ENCODE measurements at places on chromosomes 12 and 14.

DNA sequence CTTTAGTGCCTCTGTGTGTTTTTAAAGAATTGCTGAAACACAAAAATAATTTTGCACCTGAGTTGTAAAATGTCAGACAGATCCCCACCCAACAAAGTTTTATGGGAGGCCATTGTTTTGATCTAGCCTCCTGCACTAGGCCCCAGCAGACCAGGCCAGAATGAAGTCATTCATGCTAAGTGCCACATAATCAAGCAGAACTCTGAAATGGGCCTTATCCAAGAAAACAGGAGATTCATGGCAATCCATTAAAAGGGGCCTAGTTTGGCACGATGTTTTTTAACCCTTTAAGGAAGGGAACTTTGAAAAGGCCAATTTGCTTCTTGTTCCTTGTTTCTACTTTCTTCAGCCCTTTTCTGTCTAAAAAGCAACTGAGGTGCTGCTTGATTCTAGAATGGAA is 260.9 kb downstream of the ITPR2 start:
- no peak for DNase-seq

DNA sequence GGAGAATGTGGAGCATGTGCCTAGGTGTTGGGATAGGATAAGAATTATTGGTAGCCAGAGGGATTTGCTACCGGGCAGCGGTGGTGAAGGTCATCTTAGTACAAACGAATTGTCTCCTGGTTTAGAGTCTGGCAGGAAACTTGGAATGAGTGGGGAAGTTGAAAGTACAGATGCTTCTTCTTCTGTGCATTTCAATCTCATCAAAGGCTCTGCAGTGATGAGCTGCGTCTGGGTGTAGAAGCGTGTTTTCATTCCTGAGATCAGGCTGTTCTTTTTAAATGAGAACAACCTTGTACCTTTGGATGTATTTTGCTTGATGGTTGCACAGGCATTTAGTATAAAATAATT is 2.1 kb downstream of the WNK1 start:
- no peak for DNase-seq

DNA sequence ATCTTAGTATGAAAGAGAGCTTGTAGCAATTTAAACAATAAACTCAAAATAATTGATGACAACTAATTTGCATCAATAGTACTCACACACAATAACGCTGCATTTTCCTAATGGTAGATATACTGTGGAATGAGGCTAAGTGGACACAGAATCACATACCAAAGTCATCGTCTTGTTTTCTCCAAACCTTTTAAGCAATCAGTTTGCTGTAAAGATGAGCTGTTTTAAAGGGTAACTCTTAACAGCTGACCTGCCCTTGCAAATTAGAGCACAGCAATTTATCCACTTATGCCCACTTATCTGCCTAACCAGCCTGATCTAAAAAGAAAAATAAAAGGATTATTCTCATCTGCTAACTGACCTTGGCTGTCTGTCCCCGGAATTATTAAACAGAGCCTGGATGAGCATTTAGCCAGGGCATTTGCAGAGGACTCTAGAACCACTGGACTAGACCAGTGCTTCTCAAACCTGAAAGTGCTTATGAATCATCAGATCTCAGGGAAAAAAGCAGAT is 174.3 kb upstream of the BCL2L14 start:
- DNase-seq: no peak

DNA sequence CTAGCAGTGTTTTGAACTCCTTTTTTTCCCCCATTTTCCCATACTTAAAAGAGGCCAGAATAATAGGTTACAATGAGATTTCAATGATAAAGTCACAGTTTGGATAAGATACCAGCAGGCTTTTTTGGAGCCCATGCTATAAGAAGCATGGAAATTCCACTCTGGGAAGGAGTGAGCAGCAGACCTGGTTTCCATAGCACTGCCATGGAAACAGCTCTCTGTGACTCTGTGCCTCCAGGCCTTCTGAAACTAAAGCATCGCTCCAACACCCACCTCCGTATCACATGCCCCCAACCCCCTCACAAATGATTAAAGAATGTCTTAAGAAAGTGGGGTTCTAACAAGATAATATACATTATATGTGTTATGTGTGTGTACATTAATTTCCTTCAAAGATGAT is 165.0 kb downstream of the GRIN2B start:
- DNase-seq: no peak

DNA sequence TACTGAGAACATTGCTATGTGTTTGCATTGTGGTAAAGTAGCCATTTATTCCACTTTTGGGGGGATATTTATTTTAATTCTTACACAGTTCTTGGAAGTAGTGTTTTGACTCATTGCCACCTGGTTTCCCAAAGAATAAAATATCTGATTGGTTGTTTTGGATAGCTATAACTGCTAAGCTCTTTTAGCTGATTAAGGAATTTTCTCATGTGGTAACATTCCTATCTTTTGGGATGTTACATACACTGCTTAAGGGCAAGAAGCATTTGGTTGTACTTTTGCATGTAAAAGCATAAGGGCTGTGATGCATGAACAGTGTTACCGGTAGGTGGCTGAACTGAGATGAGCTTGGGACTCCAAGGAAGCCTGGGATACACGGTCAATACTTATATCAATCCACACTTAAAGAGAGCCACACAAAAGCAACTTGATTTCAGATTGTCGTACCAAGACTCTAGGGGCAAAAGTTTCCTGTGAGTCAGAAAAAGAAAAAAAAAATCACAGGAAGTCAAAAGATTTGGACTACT is 71.4 kb upstream of the PRKD1 start:
- no peak for DNase-seq

- no peak for DNase-seq
Observed at GRCh38 chr12:53212931-53213330, 5.9 kb upstream of the ITGB7 start.

GRCh38 chr12:123829561-123829960 is 67.5 kb downstream of the DNAH10 start:
- no peak for DNase-seq

DNA sequence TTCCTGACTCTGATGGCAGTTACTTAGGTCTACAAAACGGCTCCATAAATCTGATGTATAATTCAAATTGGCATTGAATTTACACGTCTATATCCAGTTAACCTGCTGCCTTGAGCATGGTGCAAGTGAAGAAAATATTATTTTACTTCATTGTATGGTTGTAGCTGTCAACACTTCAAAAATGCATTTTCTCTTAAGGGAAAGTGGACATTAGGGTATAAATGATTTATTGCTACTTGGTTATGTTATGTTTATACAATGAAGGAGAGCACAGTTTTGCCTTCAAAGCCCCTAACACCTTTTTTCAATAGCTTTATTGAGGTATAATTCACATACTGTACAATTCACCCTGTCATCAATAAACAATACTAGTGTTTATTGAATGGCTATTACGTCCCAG is 2.0 kb upstream of the USP15 start:
- no peak for DNase-seq

DNA sequence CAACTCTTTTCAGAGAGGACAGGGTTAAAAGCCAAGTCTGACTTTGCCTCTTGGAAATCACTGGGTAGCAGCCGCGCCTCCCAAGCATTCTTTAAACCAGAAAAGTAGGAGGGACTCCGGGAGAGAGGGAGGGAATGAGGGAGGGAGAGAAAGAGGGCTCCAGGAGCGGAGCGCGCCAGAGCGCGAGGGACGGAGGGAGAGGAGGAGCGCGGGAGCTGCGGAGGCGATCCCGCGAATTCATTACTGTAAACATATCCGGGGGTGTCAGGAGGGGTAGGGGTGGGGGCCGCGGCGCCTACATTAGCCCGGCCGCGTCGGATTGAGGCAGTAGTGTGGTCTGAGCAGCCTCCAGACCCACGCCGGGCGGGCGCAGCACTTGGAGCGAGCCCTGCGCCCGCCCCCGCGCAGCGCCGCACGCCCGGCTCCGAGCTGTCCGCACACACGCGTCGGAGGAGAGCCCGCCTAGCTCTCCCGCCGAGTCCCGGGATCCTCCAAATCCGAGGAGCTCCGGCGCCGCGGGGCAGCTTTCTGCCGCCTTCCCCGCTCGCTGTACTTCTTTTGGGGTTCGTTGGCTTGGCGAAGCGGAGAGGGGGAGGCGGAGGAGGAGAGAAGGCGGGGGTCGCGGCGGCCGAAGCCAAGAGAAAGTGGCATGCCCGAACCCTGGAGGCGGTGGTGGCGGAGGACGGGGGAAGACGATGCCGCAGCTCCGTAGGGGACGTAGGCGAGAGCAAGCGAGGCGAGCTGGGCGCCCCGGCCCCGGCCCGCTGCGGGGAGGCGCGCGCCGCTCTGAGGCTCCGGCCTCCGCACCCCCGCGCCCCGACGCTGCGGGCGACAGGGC is 3.3 kb downstream of the FLRT2 start:
- no peak for DNase-seq

DNA sequence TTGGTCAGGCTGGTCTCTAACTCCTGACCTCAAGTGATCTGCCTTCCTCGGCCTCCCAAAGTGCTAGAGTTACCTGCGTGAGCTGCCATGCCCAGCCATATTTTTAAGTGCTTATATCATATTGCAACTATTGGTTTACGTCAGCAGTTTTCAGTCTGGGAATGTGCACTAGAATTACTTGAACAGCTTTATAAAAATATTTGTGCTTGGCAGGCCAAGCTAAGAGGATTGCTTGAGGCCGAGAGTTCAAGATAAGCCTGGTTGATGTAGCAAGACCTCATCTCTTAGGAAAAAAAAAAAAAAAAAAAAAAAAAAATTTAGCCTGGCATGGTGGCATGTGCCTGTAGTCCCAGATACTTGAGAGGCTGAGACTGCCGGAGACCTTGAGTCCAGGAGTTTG is 17.1 kb downstream of the KIAA0586 start:
- DNase-seq: no peak

GRCh38 chr12:120066341-120066740 is 50.2 kb downstream of the RAB35 start:
- DNase-seq: no peak

DNA sequence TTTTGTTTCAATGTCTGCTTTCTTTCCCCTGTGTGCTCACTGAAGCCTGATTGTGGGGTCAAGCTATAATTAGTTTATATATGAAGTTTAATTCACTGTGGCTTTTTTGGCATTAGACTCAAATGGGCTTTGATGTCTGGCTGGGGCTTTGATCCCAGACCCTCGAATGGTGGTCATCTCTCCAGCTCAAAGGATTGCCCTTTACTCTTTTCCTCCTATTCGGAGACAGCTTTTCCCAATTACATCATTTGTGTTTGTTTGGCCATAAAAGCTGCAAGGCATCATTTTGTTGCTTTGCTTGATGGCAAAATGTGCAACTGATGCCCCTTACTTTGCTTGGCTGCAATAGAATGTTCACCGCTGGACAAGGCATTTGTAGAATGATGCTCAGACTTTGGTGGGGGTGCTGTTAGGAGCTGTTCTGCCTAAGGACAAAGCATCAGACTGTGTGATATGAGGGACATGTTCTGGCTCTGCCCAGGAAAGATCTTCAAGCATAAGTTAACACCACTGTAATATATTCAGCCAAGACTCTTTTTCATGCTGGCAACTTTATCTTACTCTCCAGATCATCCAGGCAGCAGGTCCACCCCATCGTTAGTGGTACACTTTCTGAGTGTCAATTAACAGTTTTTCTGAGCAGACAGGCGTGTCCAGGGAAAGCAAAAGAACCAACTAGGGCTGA is 3.2 kb upstream of the DACT1 start:
- DNase-seq: no peak
